Psoas muscle (tissue), 8 donors: ENCODE measurements at places on chromosomes 5 and 9.

DNA sequence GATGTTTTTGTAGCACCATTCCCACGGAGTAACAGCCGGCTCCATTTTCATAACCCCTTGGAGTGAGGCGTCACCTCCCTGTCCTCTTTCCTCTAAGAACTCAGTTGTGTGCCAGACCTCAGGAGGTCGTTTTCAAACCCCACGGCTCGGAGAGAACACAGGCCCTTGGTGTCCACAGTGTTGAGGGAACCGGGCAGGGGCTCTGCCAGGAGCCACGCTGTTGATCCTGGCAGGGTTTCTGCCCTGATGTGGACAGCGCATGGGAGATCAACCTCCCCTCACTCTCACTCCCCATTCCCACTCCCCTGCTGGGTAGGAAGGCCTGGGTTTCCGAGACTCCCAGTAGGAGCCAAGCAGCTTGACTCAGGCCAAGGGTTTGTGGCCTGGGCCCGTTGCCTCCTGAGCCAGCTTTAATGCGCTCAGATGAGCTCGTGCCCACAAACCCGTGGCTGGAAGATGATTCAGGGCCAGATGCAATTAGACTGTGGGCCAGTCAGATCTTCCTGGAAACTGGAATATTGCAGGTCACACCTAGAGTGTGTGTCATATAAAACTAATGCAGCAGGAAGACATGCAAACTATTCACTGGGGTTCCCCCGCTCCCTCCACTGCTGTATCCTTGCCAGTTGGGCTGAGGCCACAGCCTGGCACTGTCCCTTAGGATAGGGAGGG, 133.4 kb downstream of the SLC12A2 start:
- DNase-seq: no peak

- peak; percentile 54 for DNase-seq
Observed at GRCh38 chr5:59367791-59368394, 525.6 kb downstream of the PDE4D start.

GRCh38 chr5:32193591-32193990, 19.5 kb upstream of the GOLPH3 start:
- peak; percentile 74 for DNase-seq

GRCh38 chr9:107340920-107341632, 58.0 kb downstream of the RAD23B start:
- DNase-seq: peak; percentile 81

DNA sequence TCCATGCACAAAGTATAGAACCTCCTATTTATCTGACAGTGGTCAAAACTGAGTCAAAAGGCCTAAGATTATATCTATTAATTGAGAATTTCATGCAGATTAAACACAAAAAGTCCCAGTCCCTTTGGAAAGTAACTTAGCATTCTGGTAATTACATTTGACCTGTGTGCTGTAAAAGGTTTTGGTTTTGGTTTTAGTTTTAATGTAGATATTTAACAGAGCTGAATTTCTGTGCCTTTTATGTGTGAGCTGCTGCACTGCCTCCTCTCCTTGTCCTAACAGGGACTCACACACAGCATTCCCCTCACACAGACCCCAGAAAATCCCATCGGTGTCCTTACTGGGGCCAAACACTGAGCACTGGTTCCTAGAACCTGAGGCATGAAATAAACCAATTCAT, 31.0 kb upstream of the FSD1L start:
- no peak for DNase-seq

DNA sequence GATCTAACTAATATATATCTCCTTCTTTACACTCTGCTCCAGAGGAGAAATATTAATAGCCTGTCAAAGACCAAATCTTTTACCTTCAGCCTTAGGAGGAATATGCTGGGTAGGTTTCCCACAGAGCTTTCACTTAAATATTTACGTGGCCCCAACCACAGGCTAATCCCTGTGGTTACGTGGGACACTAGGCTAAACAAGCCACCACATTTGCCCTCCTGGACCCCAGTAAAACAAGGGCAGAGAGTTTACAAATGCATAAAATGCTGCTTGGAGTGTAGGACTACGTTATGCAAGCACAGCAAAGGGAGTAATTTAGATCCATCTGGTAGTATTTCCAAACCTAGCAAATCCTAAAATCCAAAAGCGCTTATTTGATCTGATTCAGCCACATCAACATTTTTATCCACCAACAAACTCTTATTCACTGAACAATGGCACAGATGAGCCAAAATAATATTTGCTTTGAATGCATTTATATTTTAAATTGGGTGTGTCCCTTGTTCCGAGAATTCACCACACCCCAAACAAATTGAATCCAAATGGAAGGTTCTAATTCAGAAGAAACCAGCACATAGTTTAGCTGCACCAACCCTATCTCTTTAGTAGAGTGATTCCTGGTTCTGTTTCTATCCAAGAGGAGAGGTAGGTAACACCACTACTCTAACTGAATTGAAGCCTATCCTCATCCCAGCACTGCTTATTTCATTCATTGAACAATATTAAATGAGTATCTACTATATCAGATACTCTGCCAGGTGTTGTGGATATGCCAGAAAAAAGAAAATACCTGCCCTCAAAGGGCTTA, 179.0 kb downstream of the TSSK1B start:
- DNase-seq: no peak
